ENCODE measurements at places on chromosomes 2 and 18.

- no peak for DNase-seq
Measured at GRCh38 chr18:9101730-9102507, 580 bp upstream of the NDUFV2 start.

DNA sequence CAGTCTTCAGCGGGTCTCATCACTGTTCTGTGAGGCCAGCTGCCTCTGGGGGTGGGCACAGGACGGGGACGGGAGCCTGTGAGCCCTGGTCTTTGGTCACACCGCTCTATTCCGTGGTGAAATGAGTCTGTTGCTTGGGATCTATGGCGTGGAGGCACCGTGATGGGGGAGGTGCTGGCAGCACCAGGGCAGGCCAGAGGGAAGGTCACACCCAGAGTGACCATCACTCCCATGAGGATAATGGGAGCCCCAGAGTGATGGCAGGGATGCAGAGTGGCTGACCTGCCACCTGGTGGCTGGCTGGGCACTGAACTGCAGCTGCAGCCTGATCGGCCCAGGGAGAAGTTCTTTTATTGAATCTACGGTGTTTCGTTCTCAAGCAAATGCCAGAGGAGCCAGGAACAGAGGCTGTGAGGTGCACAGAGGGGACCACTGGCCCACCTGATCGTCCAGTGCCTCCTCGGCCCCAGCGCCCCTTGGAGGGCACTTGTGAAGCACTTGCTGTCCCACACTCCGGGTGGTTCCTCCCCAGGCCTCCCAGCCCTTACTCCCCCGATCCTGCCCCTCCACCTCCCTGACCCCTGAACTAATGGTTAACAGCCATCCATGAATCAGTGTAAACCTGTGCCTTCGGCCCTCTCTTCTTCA is 17.9 kb downstream of the KCNIP3 start:
- no peak for DNase-seq

DNA sequence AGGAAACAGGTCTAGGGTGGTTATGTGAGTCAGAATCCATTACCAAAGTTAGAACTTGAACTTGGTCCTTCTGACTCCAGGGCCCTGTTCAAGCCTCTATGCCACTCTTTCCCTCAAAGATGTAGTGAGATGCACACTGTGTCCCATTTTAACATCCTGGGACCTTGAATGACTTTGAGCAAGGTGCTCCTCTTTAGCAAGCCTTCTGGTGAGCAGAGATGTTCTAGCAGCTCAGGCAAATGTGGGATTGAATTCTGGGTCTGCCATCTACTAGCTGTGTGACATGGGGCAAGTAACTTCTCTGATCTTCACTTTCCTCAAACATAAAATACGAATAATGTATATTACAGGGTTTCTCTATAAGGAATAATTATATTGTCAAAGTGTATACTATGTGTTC is 294.0 kb upstream of the CXCR4 start:
- DNase-seq, result no peak

GRCh38 chr2:47039913-47040562 is 115.1 kb downstream of the STPG4 start:
- no peak for DNase-seq

GRCh38 chr18:22177327-22177871 is 8.0 kb downstream of the GATA6 start:
- DNase-seq, result no peak

GRCh38 chr2:201466050-201466675 is 14.6 kb downstream of the STRADB start:
- DNase-seq, result no peak

- no peak for DNase-seq
Measured at GRCh38 chr2:38734299-38735058, 16.7 kb downstream of the SRSF7 start.

- DNase-seq, result no peak
Measured at GRCh38 chr2:26635401-26635800, 5.8 kb downstream of the CIB4 start.

GRCh38 chr2:8627019-8627691 is 54.7 kb upstream of the ID2 start:
- no peak for DNase-seq

GRCh38 chr18:76892832-76893231 is 70.5 kb downstream of the ZNF236 start:
- no peak for DNase-seq

DNA sequence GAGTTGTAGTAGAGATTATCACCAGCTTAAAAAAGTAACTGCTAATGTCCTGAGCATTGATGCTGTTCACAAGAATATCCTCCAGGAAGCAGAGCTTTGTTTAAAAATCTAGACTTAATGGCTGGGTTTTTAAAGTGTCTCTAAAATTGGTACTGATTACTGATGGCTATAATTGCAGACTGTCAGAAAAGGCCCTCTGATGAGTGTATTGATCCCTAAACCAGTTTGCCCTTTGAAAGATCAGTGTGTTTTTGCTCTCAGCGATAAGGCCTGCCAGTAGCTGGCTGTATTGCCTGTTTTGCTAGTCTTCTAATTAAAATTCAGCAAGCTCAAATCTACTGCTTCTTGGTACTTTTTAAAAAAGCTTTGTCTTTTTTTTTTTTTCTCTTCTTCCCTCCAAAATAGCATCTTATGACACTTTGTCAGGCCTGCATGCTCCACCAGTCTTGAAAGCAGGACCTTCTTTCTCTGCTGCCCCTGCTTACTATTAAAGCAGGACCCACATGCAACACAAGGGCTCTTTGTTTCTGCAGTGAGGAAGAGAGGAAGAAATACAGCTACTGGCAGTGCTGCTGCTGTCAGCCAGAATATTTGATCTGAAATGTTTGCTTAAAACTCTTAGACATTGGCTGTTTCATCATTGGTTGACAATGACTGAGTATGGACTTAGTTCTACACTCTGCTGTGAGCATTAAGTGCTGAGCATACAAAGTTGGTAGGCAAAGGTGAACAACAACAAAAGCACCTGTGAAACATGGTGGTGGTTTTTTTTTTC is 1.8 kb downstream of the SEC11C start:
- no peak for DNase-seq

- DNase-seq, result peak; percentile 27
Measured at GRCh38 chr2:207165121-207166038, at the start of gene KLF7. Gene KLF7, minus strand, starts transcription at chr2:207165948. Its CDS starts 380 bp downstream, at chr2:207165568.

- DNase-seq, result no peak
Measured at GRCh38 chr2:47072728-47073191, 82.3 kb downstream of the STPG4 start.

DNA sequence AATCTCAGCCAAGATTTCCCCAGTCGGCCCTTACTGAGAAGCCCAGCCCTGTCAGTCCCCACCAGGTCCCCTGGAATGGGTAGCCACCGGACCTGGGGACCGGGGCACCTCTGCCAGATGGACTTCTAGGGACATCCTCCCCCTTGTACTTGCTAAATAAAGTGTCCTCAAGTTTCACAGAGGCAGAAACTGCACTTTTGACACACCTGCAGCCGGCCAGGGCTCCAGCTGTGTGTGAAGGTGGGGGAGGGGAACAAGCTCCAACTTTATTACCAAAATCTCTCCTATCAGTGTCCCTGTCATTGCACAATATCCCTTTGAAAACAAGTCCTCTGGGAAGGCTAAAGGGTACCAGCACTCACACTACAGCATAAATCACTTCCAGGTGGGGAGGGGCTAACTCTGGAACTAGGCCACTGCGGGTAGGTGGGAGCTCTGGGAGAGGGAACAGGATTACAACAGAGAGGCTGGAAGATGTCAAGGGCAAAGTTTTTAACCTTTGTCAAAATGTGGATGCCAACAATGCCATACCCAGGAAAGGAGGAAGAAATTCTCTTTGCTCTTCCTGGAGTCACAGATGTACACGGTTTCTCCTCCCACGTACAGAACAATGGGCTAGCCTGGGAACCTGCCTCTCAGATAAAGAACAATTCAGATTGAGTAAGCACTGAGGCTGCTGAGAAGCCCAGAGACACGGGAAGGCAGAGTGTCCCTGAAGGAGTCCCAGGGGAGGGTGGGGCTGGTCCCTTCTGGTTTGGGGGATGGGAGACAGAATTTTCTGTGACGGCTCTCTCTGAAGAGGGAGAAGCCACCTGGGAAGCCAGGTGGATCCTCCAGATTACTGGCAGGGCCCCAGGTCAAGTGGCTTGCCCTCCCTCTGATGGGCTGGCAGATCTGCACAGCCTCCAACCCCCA is 11.0 kb downstream of the SDC1 start:
- no peak for DNase-seq

DNA sequence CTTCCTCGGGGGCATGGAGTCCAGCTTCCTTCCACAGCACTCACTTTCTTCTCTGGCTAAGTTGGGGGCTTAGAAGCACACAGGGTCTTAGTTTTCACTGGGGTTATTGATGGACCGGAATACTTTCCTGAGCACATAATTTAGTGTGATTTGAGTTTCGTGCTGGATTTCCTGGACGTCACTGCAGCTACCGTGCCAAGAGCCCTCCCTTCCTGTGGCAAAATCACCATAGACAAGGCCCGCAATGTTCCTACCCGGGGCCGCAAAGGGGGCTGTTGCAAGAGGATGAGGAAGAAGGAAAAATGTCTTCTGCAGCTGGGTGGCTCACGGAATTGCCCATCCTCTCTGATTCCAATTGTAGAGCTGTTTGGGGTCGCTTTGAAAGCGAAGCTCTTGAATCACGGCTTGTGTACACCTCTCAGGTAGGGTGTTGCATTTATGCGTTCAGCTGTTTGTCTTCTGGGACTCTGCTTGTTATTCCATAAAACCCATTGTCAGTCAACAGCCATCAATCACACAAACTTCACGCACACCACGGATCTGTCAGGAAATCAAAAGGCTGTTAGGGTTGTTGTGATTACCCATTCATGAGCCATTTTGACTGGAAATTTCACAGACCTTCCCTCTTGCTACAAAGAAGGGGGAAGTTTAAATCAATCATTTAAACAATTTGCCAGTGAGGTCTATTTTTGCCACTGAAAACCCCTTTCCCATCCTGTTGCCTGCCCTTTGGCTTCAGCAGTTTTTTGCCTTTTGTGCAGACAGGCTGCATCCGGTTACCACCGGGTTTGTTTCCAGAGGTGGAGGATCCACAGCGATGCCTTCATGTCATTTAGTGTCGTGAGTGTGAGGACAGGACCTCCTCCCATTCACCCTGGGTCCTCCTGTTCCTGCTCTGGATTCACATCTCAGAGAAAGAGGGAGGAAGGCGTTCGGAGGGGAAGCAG is 36.0 kb downstream of the SMIM21 start:
- no peak for DNase-seq

GRCh38 chr18:10121786-10122515 is 208.1 kb downstream of the VAPA start:
- no peak for DNase-seq

GRCh38 chr2:148887350-148888002 is 12.4 kb downstream of the KIF5C start:
- DNase-seq, result no peak

GRCh38 chr2:66567729-66568128 is 132.8 kb downstream of the MEIS1 start:
- DNase-seq, result no peak

GRCh38 chr18:46574000-46574742 is 82.8 kb downstream of the LOXHD1 start:
- DNase-seq, result no peak

- DNase-seq, result no peak
Measured at GRCh38 chr2:170530284-170530745, 184.8 kb upstream of the SP5 start.

- DNase-seq, result no peak
Measured at GRCh38 chr2:218021536-218022071, 18.8 kb upstream of the TNS1 start.

DNA sequence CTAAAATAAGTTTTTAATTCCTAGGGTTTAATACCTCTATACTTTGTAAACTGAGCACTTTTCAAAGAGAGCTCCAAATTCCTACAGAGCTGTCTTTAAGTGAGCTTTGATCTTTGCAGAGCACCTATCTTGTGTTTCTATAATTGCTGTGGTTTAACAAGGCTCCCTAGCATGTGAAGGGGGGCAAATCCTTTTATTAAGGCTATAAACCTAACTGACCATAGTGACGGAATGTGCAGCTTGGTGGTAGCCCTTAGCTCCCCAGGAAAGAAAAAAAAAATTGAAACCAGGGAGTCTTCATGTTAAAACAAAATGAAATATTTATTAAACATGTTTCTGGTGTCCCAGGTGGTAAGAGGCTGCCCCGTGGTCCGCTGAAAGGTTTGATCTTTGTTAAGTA is 78.6 kb upstream of the ETAA1 start:
- no peak for DNase-seq

DNA sequence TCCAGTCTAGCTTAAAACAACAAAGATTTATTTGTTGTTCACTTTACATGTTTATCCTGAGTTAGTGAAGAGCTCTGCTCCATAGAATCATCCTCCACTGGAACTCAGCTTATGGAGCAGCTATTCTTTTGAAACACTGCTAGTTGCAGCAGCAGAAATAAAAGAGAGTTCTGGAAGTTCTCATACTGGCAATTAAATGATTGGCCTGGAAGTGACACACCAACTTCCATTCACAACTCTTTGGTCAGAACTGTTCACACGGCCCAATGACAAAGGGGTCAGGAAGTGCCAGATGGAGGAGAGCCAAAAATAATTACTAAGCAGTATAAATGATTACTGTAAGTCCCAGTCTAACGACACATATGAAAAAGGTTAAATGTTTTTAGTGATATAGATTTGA is 39.1 kb downstream of the FBXO11 start:
- DNase-seq, result no peak

Measured in stimulated activated CD4-positive, alpha-beta T cell treated with anti-CD3 and anti-CD28 coated beads, Interleukin-12 subunit alpha, Interleukin-12 subunit beta, amount 100 ng/mL, for 24 hours (primary cell).